ENCODE measurements at places on chromosomes 12 and 14.
A peak's percentile ranks its signal among the peaks of the same experiment; 100 is the strongest.

DNA sequence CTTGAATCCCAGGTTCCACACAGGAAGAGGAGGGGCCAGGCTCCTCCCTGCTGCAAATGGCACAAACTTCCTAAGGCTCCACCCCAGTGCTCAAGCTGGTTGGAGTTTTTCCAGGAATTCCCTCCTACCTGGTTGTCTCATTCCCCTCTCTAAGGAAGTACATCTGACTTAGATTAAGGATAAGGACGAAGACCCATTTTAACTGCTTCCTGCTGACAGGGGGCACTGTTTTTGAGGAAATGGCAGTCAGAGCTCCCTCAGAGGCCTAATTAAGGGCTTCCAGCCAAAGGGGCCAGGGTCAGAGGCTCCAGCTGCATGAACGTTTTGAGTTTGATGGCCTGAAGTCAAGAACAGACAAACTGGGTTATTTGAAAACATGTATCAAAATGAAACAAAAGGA is 1084.7 kb downstream of the SLC6A15 start:
- DNase-seq, result no peak

DNA sequence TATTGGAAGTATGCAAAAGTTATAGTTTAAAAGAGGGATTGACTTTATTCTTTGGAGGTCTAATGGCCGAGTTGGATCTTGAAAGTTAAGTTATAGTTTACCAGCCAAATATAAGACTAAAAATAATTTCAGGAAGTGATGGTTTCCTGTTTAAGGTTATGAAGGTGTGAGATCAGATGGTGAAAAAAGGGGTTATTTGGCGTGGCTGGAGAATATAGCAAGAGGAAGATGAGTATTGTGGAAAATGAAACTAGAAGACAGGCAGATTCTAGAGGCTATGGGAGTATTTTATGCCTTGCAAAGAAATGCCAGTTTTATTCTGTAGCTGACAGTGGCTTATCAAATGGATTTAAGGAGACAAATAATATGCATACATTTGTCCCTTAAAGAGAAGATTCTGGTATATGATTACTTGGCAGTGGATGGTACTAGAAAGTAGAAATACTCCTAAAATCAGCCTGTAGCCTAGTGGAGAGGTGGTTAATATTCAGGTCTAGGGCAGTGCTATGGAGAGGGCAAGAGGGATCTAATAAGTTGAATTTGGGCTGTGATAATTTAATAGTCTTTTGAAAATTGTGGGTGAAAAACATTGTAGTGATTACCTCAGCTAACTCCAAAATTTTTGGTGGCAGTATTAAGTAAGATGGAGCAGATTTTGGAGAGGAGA is 1091.8 kb upstream of the ATXN7L3B start:
- DNase-seq, result no peak

DNA sequence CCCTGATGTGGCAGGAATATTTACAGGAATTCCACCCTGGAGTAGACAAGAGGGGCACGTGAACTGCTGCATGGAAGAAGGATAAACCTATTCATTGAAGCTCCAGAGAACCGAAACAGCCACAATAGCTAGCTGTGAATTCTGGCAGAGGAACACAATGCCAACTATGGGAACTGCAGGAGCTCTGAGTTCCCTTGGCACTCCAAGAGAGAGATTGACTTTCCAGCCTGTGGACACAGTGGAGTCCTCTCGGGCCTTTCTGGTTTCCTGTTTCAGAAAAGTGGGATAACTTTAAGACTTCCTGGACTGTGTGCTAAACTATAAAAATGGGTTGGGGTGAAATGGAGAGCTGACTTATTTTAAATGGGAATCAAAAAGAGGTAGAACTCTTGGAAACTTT is 11.9 kb downstream of the CACNA2D4 start:
- DNase-seq, result peak; percentile 9

GRCh38 chr12:47422611-47423010 is 283.2 kb downstream of the RPAP3 start:
- DNase-seq, result no peak

GRCh38 chr14:92644171-92644969 is 104.1 kb downstream of the LGMN start:
- DNase-seq, result no peak

- DNase-seq, result no peak
Measured at GRCh38 chr14:91075553-91075952, 15.1 kb upstream of the RPS6KA5 start.

GRCh38 chr12:1474041-1474573 is 120.3 kb downstream of the FBXL14 start:
- DNase-seq, result no peak

DNA sequence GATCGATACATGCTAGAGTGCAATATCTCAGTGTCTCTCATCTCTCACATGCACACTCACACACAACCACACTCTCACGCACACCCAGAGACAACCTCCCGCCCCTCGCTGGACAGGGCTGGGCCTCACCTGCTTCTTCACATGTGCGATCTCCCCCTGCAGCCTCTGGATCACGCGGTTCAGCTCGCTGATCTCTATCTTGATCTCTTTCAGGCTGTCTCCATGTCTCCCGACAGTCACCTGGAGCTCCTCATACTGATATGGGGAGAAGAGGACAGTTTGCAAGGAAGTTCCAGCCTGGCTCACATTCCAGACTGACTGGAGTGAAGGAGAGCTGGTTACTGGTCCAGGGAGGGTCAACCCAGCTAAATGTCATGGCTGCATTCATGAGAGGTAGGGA is 4.4 kb downstream of the KRT2 start:
- DNase-seq, result no peak

DNA sequence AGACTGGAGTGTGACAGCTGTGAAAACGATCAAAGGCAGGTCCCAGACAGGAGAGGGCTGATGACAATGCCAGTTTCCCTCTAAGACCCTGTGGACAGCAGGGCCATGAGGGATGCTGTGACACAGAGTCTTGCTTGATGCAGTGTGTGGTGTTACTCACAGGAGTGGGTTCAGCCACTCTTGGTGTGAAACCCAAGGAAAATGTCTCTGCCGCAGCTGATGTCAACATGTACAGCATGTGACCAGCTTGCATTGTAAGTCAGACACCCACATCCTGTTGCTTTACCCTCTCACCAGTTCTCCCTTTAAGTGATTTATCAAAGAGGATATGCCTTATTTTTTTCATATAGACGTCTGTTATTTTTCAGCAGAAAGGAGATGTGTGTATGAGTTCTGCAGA is 268.6 kb downstream of the BTG1 start:
- DNase-seq, result no peak

GRCh38 chr14:64475585-64476273 is 10.4 kb downstream of the AKAP5 start:
- no peak for DNase-seq

- no peak for DNase-seq
Measured at GRCh38 chr14:74577247-74577947, 34.6 kb downstream of the LTBP2 start.

GRCh38 chr14:24072881-24073877 is 1.8 kb downstream of the CPNE6 start:
- DNase-seq, result no peak

- no peak for DNase-seq
Measured at GRCh38 chr14:47678993-47679392, 3.6 kb upstream of the MDGA2 start.

GRCh38 chr14:70934502-70935134 is 27.4 kb downstream of the PCNX1 start:
- DNase-seq, result no peak

DNA sequence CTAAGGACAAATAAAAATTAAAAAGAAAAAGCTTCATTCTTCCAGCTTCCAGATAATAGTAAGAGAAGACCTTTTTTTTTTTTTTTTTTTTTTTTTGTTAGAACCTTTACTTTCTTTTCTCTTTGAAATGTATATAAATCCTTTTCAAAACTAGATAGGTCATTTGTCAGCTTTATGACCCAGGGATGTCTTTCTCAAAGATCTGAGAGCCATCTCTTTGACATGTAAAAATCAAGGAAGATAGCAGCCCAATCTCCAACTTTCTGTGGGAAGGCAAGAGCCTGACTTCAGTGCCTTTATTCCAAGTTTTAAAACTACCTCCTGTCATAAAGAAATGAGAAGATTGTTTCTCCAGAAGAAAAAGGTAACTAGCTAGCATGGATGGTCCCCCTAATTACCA is 203.3 kb upstream of the LRFN5 start:
- no peak for DNase-seq

- no peak for DNase-seq
Measured at GRCh38 chr12:53340398-53340797, 4.2 kb upstream of the SP7 start.

DNA sequence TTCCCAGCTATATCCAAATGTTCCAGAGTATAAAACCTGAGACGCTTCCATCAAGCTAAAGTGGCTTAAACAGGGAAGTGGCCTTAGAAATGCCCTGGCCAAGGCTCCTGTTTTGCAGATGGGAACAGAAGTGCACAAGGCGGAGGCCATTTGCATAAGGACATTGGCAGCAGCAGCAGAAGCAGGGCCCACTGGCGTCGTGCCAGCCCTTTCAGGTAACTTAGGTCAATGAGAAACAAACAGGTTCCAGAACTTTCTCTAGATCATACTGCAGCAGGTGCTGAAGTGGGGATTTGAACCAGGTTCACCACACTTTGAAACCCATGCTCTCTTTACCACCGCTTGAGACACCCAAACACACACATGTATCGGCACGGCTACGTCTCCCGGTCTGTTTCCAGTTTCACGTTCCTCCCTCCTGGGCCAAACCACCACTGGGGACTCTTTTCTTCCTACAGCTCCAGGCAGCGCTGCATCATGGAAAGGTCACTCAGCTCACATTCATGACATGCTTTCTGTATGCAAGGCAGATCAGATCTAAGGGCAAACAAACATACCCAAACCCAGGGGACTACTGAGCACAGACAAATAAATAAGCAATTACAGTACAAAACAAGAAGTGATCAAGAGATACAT is 46.0 kb upstream of the PLEKHG6 start:
- no peak for DNase-seq

- DNase-seq, result no peak
Measured at GRCh38 chr14:34450542-34450915, 11.5 kb downstream of the SPTSSA start.

- no peak for DNase-seq
Measured at GRCh38 chr14:63709589-63709988, 18.3 kb downstream of the SGPP1 start.

DNA sequence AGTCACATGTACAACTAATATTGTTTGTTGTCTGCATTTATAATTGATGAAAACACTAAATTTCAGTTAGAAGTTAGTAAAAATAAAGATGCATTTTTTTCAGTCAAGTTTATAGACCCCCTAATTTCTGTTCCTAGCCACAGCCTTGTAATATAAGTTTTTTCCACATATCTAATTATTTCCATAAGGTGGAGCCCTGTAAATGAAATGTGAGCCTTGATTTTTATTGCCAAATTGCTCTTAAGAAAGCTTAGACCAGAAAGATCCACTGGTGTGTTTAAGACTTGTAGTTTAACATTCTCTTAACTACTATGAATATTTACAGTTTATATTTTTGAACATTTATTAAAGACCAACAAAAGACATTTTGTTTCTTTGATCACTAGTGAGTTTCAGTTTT is 322.1 kb upstream of the RGS6 start:
- DNase-seq, result no peak

DNA sequence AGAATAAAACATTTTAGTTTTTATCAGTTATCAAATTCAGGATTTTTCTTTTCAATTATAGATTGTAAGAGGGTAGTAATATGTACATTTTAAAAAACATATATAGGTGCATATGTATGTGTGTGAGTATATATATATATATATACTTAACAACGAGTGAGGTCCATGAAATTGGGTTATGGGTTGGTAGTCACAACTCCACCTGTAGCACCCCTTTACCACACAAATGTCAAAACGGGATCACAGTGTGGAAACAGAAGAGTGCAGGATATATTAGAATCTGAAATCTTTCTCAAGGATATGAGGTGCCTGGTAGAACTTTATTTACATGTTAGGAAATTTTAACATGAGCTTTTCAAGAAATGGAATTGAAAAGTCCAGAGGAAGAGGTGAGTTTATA is 31.3 kb downstream of the MIA2 start:
- DNase-seq, result no peak

DNA sequence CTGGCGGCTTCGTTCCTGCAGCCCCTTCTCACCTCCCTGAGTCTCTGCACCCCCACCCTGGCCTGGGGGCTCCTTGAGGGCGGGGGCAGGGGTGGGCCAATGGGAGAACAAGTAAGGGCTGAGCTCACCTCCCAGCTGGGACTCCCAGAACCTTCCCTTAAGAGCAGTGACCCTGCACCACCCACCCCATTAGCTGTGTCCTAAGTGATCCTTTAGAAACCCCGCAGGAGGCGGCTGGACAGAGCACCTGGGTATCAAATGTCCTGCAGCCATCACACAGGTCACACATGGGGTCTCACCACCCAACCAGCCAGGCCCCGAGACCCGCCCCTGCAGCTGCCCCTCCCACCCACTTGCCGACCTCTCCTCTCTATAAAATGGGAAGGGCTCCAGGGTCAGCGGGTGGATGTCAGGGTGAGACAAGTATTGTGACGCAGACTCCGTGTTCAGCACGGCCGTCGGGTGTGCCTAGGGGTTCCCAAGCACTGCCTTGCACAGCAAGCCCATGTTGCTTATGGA is 151.2 kb upstream of the C14orf180 start:
- DNase-seq, result peak; percentile 53

DNA sequence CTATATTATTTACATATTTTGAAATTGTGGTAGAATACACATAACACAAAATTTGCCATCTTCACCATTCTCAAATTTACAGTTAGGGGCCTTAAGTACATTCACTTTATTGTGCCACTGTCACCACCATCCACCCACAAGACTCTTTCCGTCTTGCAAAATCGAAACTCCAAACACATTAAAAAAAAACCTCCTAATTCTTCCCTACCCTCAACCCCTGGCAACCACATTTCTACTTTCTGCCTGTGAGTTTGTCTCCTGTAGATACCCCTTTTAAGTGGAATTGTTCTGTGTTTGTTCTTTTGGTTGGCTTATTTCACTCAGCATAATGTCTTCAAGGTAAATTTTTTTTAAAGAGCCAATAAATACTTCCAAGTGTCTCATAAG is 31.6 kb upstream of the AMIGO2 start:
- no peak for DNase-seq

DNA sequence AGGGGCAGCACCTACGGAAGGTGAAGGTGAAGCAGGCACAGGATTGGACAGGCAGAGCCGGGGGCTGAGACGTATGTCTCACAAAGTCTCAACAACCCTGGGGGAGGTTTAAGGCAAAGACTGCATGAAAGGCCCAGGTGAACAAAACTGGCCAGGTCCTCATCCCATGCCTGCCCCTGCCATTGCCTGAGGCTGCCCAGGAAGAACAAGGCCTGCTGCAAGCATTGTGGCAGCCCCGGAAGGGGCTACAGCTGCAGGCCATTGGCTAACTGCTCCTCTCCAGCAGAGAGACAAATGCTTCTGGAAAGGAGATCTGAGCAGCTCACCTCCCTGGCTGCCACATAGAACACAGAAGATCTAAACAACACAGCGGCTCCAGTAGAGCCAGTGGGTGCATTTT is 20.4 kb upstream of the TMEM179 start:
- peak; percentile 29 for DNase-seq

GRCh38 chr12:130965214-130965613 is 11.5 kb downstream of the ADGRD1 start:
- no peak for DNase-seq

DNA sequence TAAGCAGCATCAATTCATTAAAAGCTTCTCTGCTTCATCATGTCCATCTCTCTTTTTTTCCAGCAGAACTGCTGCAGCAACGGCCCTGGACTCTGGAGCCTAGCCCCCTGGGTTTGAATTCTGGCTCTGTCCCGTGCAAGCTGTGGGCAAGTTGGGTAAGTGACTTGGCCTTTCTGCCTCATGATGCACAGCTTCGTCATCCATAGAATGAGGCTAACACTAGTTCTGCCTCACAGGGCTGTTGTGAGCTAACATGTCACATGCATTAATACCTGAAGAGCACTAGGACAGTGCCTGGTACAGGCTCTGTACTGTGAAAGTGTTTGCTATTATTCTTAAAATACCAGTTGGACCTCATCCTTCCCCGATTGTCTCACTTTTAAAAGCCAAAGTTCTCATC is 4.2 kb downstream of the KRT82 start:
- DNase-seq, result no peak
